ENCODE measurements at places on chromosomes 6 and 20.

GRCh38 chr6:9428421-9429172 lies 986.3 kb downstream of the TFAP2A start:
- DNase-seq: no peak

DNA sequence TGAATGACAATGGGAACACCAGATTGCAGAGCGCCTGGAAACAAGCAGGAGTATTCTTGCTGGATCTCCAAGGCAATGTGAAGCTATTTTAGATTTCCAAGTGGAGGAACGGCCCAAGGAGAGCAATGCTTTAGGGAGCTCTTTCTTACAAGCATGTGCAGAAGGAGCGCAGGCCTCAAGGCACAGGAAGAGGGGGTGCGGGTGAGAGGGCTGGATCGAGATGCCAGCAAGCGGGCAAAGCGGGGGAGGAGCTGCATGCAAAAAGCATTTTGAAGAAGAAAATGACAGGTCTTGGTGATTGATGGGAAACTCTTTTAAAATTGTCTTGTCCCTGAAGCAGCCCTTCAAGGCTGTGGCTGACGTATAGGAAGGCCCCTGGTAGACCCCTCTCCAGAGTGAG lies 171.9 kb downstream of the QRSL1 start:
- no peak for DNase-seq

DNA sequence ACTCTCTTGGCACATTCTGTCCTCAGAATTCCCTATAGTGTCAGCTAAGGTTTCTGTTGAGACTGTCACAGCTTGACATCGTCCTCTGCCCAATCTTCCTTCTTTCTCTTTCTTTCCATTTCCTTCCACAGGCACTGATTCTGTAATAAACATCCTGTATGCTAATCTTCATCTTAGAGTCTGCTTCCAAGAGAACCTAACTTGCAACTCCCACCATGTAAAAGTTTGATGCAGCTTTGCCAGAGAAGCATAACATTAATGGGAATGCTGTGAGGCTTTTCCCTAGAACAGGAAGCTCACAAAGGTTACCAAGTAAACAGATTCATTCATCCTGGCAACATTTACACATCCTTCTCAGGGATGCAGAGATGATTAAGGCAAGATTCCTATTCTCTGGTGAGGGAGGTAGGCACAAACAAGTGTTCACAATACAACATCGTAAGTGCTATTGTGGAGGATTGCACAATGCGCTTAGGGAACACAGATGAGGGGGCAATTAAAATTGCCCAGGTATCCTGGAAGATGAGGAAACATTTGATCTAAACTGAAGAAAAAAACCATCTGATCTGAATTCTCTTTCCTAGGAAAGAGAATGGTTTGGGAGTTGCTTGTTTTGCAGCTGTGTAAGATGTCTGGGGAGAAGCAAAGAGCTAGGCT lies 74.7 kb downstream of the GRM1 start:
- DNase-seq: no peak

- no peak for DNase-seq
Measured at GRCh38 chr6:6962086-6962485, 145.7 kb upstream of the RREB1 start.

- no peak for DNase-seq
Measured at GRCh38 chr6:131173680-131174079, 38.4 kb downstream of the AKAP7 start.

DNA sequence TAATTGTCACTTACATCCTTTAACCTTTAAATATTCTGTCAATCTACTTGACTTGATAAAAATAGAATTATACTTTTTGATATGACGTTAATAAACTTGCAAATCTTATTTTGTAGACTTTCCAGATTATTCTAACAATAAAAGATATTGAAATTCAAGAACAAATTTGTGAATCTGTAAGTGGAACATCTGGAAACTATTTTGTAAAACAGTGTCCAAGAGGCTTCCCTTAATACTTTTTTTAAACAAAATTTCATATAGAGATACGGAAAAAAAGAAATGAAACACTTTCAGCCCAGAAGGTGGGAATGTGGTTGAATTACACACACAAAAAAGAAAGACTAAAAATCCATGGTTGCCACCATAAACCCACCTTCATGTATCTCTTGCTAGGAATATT lies 174.4 kb downstream of the COL19A1 start:
- DNase-seq: no peak

- no peak for DNase-seq
Measured at GRCh38 chr6:20693466-20694063, 159.3 kb downstream of the CDKAL1 start.

- no peak for DNase-seq
Measured at GRCh38 chr20:36040571-36040970, 72.2 kb downstream of the CNBD2 start.

- DNase-seq: no peak
Measured at GRCh38 chr6:125611573-125612344, 137.7 kb upstream of the HEY2 start.

- DNase-seq: no peak
Measured at GRCh38 chr20:19945732-19946670, 71.2 kb upstream of the NAA20 start.

GRCh38 chr20:56552911-56553629 lies 20.0 kb downstream of the FAM209B start:
- DNase-seq: no peak

Measured in activated naive CD4-positive, alpha-beta T cell treated with anti-CD3 and anti-CD28 coated beads, Interleukin-2, amount 50 U/mL, for 72 hours (primary cell).